ENCODE measurements at places on chromosomes 6 and 20.

DNA sequence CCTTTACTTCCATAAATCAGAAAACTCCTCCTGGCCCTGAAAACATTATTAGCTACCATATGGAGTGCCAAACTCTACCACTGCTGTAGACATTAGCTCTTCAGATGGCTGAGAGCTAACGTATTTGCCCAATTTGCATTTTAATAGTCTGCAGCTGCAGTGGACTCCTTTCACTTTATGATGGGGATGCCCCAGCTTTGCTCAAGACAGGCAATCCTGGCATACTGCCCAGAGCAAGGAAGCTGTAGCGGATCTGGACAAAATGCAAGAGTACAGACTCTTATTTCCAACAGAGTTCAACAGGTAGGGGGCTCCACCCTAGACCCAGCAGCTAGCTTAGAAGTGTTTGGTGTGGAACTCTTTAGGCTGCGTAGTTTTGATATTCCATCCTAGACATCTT, 246.7 kb downstream of the FOXC1 start:
- no peak for DNase-seq

DNA sequence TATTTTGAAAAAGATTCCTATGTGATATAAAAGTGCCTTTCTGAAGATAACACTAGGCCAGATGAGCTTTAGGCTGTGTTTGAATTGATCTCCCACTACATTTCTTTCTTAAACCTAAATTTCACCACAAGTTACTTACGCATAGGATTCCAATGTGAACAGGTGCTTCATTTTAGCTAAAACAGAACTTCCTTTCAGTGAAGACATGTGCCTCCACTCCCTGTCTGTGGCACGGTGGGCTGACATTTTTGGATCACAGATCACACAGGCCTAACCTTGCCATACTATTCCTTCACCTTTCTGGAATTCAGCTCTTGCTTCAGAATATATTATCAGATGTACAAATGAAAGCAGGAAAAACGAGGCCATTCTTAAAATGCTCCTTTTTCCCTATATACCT, 231.8 kb downstream of the SAMD5 start:
- no peak for DNase-seq

- DNase-seq, result no peak
Observed at GRCh38 chr20:47498606-47499005, 3.1 kb upstream of the NCOA3 start.

- DNase-seq, result no peak
Observed at GRCh38 chr6:329888-330691, 37.8 kb downstream of the DUSP22 start.
